Cerebellar cortex (tissue), 1 donor: ENCODE measurements at places on chromosomes 3 and 15.

DNA sequence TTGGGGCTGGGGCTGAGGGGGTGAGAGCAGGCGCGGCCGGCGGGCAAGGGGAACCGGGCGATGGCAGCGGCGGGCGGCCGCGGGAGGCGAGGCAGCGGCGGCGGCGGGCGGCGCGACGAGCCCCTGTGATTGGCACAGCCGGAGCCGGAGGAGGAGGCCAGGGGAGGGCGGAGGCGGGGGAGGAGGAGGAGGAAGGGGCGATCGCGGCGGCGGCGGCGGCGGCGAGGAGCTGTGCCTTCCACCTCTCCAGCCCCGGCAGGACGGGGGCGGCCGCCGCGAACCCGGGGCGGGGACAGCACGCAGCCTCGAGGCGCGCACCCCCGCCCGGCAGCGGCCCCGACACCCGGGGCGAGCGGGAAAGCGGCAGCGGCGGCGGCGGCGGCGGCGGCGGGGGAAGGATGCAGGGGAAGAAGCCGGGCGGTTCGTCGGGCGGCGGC is at the start of gene SLCO3A1:
Gene SLCO3A1, plus strand, starts transcription at position 198 of the 437 bp plus-strand sequence.
- DNase-seq, result peak; percentile 34

GRCh38 chr3:117629505-117629904 is 919.9 kb downstream of the TUSC7 start:
- DNase-seq, result no peak

- no peak for DNase-seq
These were observed 164.5 kb downstream of the WNT7A start for GRCh38 chr3:13715167-13715954.

- no peak for DNase-seq
These were observed 100.6 kb downstream of the SLMAP start for GRCh38 chr3:57856675-57857074.

DNA sequence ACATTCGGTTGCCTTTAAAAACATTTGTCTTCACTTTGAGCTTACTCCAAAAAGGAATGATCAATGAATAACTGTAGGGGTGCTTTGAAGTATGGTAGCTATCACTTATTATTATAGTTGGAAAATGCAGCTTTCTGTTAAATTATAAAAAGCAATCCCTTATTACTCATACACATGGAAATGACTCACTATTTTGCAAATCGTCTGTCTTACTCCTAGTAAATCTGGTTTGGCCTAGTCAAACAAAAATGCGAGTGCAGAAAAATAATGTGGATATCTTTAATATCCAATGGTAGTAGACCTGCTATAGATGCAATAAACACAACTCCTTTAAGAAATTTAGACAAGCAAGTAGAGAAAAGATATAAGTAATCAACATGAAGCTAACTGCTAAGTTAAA is 112.5 kb downstream of the ZIC1 start:
- DNase-seq, result no peak

GRCh38 chr3:88936831-88937230 is 170.6 kb upstream of the EPHA3 start:
- DNase-seq, result no peak

DNA sequence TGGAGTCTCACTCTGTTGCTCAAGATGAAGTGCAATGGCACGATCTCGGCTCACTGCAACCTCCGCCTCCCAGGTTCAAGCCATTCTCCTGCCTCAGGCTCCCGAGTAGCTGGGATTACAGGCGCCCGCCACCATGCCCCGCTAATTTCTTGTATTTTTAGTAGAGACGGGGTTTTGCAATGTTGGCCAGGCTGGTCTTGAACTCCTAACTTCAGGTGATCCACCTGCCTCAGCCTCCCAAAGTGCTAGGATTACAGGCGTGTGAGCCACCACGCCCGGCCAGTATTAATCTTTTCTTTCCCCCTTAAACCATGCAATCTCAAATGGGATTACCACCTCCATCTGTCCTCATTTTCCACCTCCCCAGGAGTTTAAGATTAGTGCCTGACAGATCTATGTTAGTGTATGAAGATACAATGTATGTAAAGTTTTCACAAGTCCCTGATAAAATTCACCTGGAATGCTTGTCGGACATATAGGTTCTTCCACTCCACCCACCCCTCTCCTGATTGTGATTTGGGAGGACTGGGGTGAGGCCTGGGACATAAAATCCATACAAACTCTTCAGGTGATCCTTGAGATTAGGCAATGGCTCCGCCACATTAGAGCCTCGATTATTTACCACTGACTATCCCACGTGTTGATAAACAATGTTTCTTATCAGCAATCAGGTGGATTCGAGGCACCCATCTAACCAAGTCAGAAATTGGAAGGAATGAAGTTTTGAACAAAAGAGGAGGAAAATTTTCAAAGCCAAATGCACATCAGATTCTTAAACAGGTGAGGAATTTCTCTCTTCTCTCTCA is 1.2 kb downstream of the PARL start:
- DNase-seq, result no peak

DNA sequence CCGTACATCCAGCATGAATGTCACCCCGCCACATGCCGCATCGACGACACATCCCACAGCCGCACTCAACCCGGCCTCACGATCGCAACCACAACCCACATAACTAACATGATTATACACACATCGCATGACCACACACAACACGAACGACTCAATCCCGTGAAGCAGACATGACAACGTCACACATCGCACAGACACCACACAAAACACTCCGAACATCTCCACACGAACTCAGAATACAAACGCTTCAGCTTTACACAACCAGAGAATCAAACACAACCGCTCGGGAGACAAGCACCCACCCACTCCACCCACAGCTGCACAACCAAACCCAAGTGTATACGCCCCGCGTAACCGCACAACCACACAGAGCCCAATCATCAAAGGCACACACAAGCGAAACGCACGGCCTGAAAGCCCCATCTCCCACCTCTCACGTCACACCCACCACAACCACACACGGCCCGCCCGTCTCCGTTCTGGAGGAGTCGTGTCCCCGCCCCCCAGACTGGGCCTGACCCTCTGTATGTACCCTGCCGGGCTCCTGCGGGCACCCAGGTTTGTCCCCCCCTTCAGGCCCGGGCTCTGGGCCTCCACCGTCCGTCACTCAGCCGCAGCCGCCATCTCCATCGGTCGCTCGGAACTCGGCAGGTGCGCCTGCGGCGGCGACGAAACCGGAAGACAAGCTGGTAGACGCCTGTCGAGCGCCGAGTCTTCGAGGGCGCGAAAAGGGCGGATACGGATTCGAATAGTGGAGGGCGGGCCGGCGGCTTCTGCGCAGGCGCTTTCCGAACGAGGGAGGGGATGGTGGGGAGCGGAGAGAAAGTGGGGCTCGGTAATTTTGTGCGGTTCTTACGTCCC is at the start of gene RBSN:
Gene RBSN, minus strand, starts transcription at position 646 of the 861 bp plus-strand sequence. CDS start 3,028 bp downstream, outside the sequence.
- peak; percentile 95 for DNase-seq

DNA sequence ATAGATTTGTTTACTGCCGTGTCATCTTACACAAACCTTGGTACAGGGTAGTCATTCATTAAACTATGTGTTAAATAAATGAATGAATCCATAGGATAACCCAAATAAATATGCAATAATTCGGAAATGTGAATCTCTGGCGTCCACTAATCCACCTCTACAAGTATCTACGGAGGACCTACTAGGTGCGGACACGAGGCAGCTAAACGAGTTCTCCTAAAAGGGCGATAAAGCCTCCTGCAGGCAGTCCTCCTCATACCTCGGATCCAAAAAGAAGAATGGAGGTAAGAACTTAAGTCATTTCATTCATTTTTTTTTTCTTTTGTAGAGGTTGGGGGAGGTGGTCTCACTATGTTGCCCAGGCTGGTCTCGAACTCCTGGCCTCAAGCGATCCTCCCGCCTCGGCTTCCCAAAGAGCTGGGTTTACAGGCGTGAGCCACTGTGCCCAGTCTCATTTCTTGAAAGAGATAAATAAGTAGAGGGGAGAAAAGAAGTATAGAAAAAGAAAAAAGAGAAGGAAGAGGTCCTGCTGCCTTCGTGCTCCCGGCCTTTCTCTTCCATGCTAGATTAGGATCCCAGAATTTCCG is 706 bp upstream of the RPL35A start:
- no peak for DNase-seq

DNA sequence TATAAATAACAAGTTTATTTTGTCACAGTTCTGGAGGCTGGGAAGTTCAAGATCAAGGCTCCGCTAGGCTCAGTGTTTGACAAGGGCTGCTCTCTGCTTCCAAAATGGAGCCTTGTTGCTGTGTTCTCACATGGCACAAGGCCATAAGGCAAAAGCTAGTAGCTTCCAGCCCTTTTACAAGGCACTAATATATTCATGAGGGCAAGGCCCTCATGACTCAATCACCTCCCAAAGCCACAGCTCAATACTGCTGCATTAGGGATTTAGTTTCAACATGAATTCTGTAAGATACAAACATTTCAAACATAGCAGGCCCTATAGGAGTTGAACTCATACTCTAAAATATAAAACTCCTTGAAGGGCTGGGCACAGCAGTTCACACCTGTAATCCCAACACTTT is 30.2 kb downstream of the ZBTB11 start:
- no peak for DNase-seq
